ENCODE measurements at places on chromosomes 7 and 10.

GRCh38 chr10:30294476-30295240 is 54.4 kb downstream of the MTPAP start:
- DNase-seq: no peak

GRCh38 chr7:92735707-92736106 is 100.7 kb downstream of the CDK6 start:
- no peak for DNase-seq

DNA sequence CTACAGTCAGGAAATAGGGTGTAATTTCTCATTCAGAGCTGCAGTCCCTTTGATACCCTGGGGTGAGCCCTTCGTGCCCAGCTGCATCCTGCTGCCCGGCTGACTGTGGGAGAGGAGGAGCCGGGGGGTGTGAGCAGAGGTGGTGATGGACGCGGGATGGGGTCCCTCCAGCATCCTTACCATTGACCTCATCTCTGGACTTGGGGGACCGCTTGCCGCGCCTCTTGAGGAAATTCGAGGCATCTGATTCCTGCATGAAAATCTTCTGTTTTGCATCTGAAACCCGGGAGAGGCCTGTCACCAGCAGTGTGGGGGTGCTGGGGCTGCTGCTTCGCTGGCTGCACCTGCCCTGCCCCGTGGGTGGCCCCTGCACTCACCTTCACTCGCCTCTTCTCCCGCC is 816 bp downstream of the UCMA start:
- DNase-seq: no peak

DNA sequence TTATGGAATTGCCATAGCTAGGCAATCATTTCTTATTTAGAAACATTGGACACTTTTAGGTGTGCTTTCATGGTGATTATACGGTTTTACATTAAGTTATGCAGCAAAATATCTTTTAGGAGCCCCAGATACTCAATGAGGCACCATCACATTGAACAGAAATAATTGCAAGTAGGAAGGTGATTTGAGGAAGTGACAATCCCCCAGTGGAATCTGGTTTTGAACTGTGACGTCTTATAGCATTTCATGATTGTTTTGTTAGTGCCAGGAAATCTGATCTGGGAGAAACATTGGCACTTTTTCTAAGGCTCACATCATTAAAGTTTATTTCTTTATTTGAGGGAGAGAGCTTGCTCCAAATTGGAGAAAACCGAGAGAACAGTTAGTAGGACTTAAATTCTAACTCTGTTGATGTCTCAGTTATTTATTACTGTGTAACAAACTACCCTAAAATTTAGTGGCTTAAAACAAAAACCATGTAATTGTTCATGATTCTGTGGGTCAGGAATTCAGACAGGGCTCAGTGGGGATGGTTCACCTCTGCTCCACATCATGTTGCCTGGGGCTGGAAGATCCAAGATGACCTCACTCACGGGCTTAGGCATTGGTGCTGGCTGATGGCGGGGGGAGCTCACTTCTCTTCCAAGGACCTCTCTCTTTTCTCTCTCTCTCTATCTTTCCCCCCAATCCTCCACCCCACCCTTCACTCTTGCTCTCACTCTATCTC is 78.2 kb upstream of the STEAP1B start:
- DNase-seq: no peak

DNA sequence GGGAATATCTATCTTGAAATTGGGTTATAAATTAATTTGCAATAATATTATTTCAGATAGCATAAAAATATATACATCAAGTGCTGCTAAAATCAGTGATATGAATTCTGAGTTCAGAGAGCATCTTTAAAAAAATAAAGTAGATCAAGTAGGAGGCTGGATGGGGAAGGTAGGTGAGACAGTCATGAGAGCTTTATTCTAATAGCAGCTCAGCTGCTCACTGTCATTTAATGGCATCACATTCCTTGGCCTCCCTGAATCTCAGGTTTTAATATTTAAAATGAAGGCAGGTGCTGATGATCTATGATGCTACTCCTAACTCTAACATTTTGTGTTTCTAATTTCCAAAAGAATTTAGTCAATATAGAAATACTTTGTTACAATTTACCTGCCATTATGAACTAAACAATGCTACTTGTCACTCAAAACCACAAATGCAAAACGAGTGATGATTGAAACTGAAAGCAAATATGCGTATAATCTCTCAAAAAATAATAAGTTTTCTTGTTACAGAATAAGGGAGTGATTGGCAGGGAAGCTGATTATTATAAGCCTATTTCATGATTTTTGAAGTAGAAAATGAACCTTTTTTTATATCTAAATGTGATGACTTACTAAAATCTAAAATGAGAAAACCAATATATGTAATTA is 147.6 kb upstream of the CSTF2T start:
- DNase-seq: no peak

DNA sequence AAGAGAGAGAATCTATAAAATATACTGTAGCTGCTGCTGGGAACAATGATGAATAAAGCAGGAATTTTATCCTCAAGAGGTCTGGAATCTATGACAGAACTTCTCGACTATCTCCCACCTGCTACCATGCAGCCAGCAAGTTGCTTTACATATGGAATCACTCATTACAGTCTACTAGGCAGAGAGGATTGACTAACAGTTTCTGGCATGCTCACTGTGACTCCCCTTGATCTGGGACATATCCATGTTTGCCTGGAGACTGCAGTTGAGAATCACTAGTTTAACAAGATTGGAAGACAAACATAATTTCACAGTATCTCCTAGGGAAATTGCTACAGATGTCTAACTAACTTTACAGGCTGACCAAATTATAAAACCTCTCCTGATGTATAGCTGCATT is 13.3 kb downstream of the GPR37 start:
- no peak for DNase-seq

DNA sequence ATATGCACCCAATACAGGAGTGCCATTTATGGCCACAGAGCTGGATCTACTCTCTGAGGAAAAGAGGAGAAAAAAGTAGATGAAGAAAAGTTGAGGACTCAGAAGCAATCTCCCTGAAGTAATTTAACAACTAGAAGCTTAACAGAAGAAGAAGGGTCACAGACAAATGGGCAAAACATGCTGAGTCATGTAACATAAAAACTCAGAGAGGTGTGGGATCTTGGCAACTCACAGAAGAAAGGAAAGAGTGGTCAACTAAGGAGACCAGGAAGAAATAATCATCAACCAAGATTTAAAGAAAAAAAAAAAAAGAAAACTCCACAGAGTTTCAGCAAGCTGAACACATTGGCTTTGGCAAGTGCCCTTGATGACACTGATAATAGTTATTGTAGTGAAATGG is 51.8 kb upstream of the BET1 start:
- no peak for DNase-seq

GRCh38 chr10:94197241-94197640 is 165.5 kb downstream of the NOC3L start:
- DNase-seq: no peak

DNA sequence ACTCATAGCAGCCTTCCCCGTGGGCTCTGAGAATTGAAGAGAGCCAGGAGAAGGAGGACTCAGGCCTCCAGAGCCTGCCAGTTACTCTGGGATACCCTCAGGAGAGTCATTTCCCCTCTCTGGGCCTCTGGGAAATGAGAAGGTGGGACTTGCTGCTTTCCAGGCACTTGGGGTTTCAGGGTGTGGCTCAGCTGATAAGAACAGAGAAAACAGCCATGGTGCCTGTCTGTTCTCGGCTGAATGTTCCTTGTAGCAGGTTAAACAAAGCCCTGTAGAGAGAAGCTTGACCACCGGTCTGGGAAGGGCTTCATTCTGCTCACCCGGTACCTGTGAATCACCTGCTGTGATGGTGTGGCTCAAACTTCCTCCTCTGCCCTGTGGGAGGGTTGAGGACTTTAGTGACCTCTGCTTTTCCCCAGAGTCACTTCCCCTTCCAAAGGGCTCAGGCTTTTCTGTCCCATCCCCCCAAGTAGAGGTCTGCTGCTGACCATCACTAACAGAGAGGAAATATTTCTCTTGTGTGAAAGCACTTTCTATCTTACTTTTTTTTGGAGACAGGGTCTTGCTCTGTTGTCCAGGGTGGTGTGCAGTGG is 212.4 kb upstream of the GALNT17 start:
- DNase-seq: no peak

GRCh38 chr10:101489355-101489754 is 98.7 kb downstream of the POLL start:
- no peak for DNase-seq
